ENCODE measurements at places on chromosomes 12 and 14.

DNA sequence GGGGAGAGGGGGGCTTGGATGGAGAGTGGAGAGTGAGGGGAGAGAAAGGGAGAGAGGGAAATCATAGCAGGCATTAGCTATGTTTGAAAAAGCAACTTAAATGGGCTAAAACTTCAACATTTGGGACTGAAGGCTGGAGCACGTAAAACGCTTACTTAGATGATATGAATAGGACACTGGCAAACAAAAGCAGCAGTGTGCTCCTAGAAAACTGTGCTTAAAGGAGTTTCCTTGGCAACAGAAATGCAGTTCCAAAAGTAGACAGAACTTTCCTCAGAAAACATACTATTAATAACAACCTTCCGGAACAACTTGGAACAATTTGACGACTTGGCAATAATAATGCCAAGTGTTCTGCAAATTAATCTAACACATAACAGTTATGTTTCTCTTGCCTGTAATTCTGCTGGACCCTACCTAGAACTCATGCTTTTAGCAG lies 235.5 kb upstream of the NPAS3 start:
- DNase-seq: no peak

GRCh38 chr12:109264095-109264942 lies 44.8 kb downstream of the FOXN4 start:
- DNase-seq: no peak

GRCh38 chr14:42095155-42095554 lies 488.5 kb downstream of the LRFN5 start:
- DNase-seq: no peak

- DNase-seq: no peak
These were observed 39.2 kb downstream of the ACADS start for GRCh38 chr12:120764816-120765215.

DNA sequence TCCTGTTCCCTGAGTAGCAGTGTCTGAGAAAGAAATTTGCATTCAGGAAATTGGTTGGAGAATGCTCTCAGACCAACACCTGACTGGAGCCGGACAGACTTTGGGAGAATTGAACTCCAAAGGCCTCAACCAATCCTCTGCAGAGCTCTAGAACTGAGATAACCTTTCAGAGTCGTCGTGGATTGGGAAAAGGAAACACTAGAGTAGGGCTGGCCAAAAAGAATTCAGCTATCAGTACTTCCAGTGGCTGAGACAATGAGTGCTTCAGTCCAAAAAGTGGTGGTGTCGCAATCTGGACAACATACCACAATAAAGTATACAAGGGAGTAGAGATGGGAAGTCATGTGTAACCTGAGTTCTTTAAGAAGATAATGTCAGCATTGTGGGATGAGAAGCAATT lies 377.1 kb downstream of the SLC16A7 start:
- no peak for DNase-seq

GRCh38 chr14:104513641-104514046 lies 65.9 kb upstream of the C14orf180 start:
- DNase-seq: no peak

- DNase-seq: no peak
These were observed 46.2 kb upstream of the VASH1 start for GRCh38 chr14:76715101-76715500.

GRCh38 chr14:64197996-64198395 lies 96.2 kb downstream of the ESR2 start:
- DNase-seq: no peak

- DNase-seq: no peak
These were observed 213.9 kb upstream of the FKBP4 start for GRCh38 chr12:2580821-2581220.

- no peak for DNase-seq
These were observed 17.8 kb upstream of the BCL7A start for GRCh38 chr12:122003651-122004611.
